Omental fat pad (tissue), 4 donors: ENCODE measurements at places on chromosomes 16 and 17. TPM values are rescaled to one million over a fixed set of nuclear protein-coding genes. Genes with fewer than 3 reads are reported as not detected.

MYH2 gene
- not detected for total RNA-seq

SCGB1C2 gene
- total RNA-seq, result not detected

SUMO2 gene
- total RNA-seq, result 62.9 TPM

GNGT2 gene
- 0.74 TPM for total RNA-seq

CD79B gene
- 4.0 TPM for total RNA-seq

MRC2 gene
- total RNA-seq, result 22.2 TPM

SNF8 gene
- 91.9 TPM for total RNA-seq

DNA sequence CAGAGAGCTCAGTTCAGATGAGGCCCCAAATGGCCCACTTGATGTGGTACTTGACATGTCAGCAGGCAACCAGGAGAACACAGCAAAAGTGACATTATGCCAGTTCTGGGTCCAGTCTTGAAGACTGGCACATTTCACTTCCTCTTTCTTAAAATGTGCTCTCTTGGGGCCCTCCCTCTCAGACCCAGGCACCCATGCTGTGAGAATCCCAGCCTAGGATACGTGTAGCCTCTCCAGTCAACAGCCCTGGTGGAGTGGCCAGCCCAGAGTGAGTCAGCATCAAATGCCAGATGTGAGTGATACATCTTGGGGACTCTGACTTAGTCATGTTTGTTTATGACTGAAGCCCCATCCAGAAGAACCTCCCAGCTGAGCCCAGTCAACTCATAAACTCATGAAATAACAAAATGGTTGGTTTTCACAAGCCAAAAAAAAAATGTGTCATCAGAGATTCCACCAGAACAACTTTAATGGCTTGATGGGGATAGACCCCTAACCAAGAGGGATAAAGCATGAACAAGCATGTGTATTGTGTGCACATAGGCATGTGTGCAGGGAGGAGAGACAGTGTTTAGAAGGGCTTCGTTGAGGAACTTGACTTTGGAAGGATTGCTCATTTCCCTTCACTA, 82.5 kb upstream of the TNRC6C start:
- no peak for DNase-seq

DNA sequence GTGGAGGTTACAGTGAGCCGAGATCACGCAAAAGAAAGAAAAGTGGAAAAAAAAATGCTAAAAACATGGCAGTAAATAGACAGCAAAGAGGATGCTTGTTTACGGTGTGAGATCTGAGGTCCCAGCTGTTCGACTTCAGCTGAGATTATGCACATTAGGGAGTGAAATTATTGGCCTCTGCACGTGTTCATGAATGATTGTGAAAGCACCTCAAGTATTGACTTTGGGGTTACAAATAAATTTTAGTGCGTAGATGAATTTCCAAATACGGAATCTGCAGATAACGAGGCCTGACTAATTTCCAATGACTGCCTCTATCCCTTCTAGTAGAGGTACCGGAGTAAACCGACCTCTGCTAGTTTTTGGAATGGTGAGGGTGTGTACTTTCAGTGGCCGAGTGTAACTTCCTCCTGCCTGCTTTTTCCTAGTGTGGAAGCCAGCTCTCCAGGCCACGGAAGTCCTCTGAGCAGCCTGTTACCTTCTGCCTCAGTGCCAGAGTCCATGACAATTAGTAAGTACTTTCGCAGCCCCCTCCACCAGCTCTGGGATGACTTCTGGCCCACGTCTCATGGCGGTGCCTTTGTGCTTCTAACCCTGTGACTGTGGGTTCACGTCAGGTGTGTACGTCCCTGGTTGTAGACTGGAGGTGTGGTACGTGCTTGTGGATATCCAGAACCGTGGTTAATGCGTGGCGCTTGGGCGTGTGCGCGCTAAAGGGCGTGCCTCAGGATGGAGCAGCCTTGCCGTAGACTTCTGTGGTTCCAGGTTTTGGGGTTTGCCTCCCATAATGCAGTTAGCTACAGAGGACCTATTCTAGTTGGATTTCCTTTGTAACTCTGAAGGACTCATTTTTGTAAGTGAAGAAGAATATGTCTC, 102.1 kb downstream of the SNX29 start:
- DNase-seq, result no peak

DNA sequence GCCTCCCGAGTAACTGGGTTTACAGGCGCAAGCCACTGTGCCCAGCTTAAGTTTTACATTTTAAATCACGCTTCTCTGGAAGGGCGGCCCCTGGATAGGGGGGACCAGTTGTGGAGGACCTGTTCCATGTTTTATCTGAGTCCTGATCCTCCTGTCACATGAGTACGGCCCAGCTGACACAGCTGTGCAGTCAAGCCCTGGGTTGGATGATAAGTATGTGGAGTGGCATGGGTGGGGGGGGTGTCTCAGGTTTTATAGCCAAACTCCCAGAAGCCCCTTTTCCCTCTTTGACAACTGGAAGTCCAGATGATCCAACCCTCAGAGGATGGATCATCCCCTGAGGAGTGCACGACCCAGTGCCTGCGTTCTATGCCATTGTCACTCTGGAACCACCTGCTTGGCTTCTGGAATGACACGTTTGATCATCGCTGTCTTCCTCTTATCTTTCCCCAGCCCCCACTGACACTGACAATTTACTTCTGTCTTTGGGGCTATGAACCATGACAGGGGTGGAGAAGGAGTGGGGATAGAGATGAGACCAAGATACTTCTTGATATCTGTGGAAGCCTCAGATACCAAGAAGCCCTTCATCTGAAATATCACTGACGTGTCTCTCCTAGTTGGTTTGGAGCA, 191.2 kb downstream of the MSI2 start:
- DNase-seq, result no peak

- no peak for DNase-seq
These were observed 20.8 kb upstream of the NOL11 start for GRCh38 chr17:67696853-67697498.

DNA sequence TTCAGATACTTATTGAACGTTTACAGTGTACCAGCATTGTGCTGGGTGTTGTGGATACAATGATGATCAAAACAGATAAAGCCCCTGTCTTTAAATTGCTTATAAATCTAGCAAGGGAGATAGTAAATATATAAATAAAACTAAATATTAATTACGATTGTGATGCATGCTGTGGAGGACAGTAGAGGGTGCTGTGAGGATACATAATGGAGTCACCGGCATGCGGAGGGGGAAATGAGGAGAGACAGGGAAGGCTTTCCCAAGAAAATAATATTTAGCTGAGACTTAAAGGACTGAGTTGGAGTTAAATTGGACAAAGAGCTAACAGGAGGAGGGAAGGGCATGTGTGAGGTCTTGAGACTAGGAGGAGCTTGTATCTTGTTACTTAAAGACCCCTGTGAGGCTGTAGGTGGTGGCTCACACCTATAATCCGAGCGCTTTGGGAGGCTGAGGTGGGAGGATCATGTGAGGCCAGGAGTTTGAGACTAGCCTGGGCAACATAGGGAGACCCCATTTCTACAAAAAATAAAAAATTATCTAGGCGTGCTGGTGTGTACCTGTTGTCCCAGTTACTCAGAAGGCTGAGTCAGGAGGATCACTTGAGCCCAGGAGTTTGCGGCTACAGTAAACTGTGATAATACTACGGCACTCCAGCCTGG, 2.4 kb downstream of the DHRS7B start:
- no peak for DNase-seq

DNA sequence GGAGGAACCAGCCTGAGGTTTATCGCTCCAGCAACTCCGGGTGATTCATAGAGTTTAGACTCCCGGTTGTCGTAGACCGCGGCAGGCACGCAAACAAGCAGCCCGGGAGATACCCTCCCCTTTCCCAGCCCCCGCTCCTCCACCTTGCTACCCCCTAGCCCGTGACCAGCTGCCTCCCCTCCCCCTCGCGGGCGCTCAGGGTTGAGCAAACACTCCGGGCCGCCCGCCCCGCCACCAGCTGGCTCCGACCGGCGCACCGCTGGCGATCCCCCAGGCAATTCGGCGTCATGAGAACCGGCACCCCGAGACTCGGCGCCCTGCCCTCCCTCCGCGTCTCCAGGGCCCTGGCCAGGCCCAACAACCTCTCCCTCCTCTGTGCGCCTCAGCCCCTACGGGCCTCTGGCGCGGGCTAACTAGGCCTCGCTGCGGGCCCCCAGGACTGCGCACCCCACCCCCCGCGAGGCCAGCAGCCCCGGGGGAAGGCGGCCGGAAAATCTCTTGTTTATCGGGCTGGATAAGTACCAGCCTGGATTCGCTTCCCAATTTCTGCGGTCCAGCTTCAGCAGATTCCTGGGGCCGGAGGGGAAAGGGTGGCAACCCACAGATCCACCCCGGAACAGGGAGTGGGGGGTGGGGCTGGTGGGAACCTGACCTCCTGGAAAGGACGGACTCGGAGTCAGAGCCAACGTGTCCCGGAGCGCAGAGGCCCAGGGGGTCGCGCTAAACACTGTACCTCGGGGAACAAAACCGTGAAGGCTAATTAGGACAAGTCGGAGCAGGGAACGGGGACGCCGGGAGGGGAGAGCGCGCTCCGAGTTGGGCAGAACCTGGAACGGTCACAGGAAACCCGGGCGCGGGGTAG, 951 bp upstream of the GPRC5C start:
- no peak for DNase-seq

- DNase-seq, result no peak
These were observed 11.3 kb upstream of the GSE1 start for GRCh38 chr16:85601730-85602401.

- no peak for DNase-seq
These were observed 154.3 kb upstream of the ZFHX3 start for GRCh38 chr16:73202161-73202729.

GRCh38 chr16:21009815-21010214, 109.2 kb downstream of the LYRM1 start:
- DNase-seq, result no peak

DNA sequence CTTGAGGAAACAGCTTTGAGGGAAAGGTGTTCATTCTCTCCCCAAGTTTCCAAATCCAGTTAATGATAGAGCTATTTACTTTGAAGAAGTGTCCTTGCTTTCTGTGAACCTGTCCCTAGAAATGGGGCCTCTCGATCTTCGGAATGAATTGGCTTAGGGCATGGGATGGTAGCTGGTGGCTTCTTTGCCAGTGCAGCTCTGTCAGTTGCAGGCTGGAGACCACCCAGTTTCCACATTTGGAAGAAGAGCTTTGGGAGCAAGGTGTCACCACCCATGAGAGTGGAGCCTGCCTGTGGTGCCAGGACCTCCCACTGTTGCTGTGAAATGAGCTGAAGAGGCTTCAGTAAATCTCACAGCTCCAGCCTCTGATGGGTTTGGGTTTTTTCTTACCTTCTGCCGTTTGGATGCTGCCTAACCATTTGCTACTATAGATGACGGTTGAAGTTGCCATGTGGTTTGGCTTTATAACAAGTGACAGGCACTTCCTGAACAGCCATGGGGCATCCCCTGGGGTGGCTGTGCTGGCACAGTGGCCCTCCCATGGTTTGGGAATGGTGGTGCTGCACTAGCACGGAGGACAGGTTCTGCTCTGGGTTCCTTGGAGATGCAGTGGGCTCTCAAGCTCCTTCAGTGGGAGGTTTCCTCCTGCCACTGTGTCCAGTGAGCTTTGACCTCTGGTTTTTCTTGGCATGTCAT, 19.5 kb upstream of the SLC5A10 start:
- DNase-seq, result no peak

DNA sequence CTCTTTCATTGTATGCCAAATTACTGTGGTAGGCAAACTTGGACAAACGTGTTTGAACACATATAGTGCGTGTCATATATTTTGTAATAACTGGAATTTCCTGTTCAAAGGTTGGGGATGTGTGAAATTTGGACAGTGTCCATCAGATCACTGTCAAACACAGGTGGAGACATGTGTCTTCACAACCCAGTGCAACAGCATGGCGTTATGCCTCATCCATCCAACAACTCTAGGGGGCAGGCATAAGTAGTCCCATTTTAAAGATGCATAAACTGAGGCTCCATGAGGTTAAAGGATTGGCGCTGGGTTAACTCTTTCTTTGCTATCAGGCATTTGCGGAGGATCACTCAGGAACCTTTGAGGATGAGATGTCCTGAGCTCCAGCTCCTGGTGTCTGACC, 103.7 kb downstream of the RBFOX1 start:
- no peak for DNase-seq

GRCh38 chr16:57575468-57576277, 33.2 kb downstream of the ADGRG5 start:
- DNase-seq, result no peak

- DNase-seq, result no peak
These were observed 150.6 kb downstream of the CLEC16A start for GRCh38 chr16:11094857-11095565.
